Activated T-helper 1 cell treated with anti-CD3 and anti-CD28 coated beads, Interleukin-12 subunit alpha, Interleukin-12 subunit beta, Interleukin-2, Interleukin-4 antibody, amounts not matched to agents 30 ng/mL and 10 ng/mL and 1 ng/mL, durations not matched to agents 14 hours and 24 hours and 36 hours (primary cell): ENCODE measurements at places on chromosomes 12 and 14. TPM values are rescaled to one million over a fixed set of nuclear protein-coding genes. Genes with fewer than 3 reads are reported as not detected.

The LRRC43 gene
- 0.26 TPM in 1 of 2 replicates, not detected in the other for total RNA-seq

- no peaks in the 10 kb centered on the region for H3K4me1 ChIP-seq
- peaks cover 6% of the 10 kb centered on the region for H3K36me3 ChIP-seq
- no peaks in the 10 kb centered on the region for H3K27me3 ChIP-seq
- H3K27ac ChIP-seq, result no peak overlapping the region
- no peak overlapping the region for H3K4me3 ChIP-seq
- no peak for DNase-seq
Observed at GRCh38 chr12:111462210-111462769, 56.6 kb downstream of the SH2B3 start.

GRCh38 chr14:102437997-102438915 is 71.3 kb downstream of the ANKRD9 start:
- peaks cover 5% of the 10 kb centered on the region for H3K36me3 ChIP-seq
- no peak overlapping the region for H3K27ac ChIP-seq
- peak overlapping the region; percentile 19 for H3K4me3 ChIP-seq
- H3K27me3 ChIP-seq, result no peaks in the 10 kb centered on the region

DNA sequence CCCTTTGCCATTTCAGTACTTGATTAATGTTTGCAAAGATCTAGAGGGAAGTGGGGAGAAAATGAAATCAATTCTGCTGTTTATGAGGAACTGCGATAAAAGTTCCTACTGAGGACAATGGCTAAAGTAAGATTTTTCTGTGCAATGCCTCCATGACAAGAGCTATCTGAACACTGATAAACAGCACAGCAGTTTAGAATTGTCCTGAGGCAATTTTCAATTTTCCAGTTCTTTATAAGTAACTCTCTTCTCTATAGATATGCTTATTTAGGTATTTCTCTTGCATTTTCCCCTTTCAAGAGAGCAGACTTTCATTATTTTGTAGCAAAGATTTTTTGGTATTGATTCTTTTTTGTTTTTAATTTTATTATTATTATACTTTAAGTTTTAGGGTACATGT is 34.6 kb upstream of the TMTC2 start:
- H3K4me1 ChIP-seq, result peaks cover 15% of the 10 kb centered on the region
- no peak for DNase-seq
- H3K27me3 ChIP-seq, result peaks cover 6% of the 10 kb centered on the region
- no peak overlapping the region for H3K4me3 ChIP-seq
- H3K27ac ChIP-seq, result no peak overlapping the region

DNA sequence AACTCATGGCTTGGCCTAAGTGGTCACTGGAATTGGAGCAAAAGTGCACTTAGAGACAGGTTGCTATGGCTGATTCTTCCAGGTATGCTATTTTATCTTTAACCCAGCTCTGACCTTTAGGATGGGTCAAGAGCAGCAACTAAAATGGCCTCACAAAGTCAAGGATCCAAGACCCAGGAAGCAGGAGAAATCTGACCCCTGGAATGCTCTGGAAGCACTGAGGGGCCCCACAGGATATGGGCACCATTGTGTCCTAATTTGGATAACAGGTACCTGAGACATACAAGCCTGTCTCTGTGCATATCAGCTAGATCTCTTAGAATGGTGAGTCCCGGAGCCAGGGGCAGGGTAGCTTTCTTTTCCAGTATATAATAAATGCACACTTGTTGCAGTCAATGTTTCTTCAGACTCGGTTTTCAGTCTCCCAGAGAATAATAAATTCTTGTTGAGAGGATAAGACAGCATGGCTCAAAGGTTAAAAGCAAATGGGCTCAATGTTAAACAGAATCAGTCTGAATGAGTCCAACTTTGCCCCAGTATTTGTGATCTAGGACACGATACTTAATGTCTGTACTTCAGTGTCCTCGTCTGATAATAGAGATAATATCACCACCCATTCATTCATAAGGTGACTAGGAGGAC is 29.3 kb upstream of the TMCC3 start:
- peaks cover 10% of the 10 kb centered on the region for H3K4me1 ChIP-seq
- peaks cover 7% of the 10 kb centered on the region for H3K27me3 ChIP-seq
- DNase-seq, result no peak
- no peak overlapping the region for H3K4me3 ChIP-seq

The INSM2 gene
- total RNA-seq, result not detected in 2 replicates
